ENCODE measurements at places on chromosomes 2 and 18.

GRCh38 chr2:9422321-9423099, 818 bp downstream of the ITGB1BP1 start:
- DNase-seq = no peak

DNA sequence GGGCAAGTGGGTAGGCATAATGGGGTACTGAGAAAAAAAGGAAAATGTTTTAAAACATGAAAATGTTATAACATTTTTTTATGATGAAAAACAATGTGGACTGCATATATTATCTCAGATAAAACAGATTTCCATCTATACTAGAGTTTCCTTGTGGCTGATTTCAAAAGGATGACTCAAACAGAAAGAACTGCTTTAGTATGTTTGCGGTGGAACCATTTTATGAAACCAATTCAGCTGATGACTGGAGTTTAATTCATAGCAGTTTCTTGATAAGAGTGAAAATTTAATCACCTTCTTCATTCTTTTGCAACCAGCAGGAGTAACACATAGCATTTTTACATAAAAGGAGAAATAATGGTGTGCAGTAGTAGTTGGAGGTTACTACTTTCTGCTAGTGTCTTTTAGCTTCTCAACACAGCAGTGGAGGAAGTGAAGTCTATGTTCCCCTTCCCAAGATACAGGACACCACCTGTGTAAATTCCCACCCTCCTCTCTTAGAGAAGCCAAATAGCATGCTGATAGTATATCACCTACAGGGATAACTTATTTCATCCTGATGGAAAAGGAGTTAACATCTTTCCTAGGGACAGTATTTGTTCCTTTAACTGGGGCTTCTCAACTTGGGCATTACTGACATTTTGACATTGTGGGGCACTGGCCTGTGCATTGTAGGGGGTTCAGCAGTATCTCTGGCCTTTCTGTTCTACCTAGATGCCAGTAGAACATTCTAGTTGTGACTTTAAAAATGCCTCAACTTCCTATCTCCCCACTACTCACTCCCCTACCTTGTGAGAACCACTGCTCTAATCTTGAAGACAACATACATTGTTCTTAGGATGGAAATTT, 29.9 kb downstream of the PELI1 start:
- no peak for DNase-seq

GRCh38 chr18:44957461-44957860, 276.8 kb downstream of the SETBP1 start:
- no peak for DNase-seq

DNA sequence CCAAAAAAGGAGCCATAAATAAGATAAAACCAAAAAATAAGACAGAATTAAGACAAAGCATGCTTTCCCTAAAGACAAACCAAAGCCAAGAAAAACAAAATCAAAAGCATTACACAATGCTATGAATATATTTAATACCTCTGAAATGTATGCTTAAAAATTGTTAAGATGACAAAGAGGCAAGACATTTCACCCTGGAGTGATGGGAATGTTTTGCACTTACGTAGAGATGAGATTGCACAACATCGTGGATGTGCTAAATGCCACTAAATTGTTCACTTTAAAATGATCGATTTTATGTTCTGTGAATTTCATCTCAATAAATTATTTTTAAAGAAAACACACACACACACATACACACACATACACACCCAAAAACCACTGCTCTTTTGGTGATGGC, 386.6 kb upstream of the KLHL29 start:
- DNase-seq = no peak

DNA sequence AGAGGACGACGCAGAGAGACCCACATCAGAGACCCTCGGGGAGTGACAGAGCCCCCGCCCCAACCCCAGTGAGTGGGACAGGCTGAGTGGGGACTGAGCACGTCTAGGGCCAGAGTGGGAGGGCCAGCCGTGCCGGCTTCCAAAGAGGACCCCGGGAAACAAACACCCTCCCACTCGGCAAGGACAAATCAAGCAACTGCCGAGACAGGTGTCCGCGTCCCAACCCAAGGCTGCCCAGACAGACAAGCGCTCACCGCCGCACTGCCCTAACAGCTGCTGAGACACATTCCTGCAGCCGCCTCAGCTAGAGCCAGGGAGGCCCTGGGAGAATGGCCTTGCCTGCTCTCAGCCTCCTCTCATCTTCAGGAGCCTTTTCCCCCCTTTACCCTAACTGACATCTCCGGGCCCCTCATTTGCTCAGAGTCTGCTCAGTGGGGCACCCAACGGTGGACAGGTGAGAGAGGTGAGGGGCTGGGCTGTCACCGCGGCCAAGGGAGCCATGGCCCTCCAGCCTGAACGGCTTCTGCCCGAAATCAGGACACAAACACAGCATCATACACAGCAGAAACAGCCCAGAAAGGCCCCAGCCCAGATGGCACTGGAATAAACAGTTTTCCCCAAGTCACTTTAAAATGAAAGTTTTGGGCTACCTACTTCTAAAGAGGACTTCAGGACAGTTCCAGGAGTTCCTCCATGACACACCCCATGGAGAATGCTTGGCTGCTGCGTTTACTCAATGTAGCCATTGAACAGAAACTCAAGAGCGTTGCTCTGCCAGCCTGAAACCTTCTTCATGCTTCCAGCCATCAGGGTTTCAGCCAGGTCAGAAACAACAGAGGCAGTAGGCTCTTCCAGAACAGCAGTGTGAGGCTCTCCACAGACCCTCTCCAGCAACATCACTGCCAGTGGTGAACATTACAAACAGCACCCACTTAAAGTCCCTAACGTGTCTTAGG, 23.6 kb downstream of the SLC66A2 start:
- DNase-seq = no peak
